ENCODE measurements at places on chromosomes 6 and 20.

GRCh38 chr6:35068206-35068605, 72.9 kb downstream of the TCP11 start:
- no peak for DNase-seq

GRCh38 chr20:49635166-49635565, 67.2 kb upstream of the PTGIS start:
- no peak for DNase-seq

GRCh38 chr20:57483287-57484050, 41.5 kb downstream of the CTCFL start:
- DNase-seq: no peak

GRCh38 chr6:10451394-10451793, 36.5 kb upstream of the TFAP2A start:
- no peak for DNase-seq

GRCh38 chr20:24411834-24412216, 57.6 kb upstream of the SYNDIG1 start:
- DNase-seq: no peak

GRCh38 chr6:155387481-155387880, 68.2 kb downstream of the NOX3 start:
- DNase-seq: no peak

- no peak for DNase-seq
Measured at GRCh38 chr6:116352515-116353471, 18.0 kb upstream of the DSE start.

- no peak for DNase-seq
Measured at GRCh38 chr20:47594157-47594556, 92.5 kb downstream of the NCOA3 start.
